ENCODE measurements at places on chromosomes 2 and 18.
A peak's percentile ranks its signal among the peaks of the same experiment; 100 is the strongest.

- no peak for DNase-seq
Observed at GRCh38 chr2:237980751-237981150, 13.9 kb downstream of the UBE2F start.

DNA sequence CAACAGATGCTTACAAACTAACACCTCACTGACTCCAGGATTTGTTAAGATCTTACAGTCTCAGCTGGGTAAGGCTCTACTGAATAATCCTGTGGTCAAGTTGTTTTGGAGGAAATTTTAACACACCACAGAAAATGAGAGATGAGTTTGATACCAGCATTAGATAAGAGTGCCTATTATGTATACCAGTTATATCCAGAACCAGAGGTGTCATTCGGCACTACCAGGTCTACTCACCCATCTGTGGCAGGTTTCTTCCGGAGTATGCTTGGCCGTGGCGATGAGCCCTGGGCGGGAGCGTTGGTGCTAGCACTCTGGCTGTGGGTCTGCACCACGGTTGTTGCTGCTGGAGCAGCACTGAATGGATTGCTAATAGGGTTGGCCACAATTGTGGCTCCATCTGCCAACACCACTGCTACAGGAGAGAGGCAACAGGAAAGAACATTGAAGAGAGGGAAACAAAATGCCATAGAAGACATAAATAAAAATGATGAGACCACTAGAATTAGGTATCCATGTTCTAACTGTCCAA is 41.2 kb downstream of the SAP130 start:
- DNase-seq = no peak

DNA sequence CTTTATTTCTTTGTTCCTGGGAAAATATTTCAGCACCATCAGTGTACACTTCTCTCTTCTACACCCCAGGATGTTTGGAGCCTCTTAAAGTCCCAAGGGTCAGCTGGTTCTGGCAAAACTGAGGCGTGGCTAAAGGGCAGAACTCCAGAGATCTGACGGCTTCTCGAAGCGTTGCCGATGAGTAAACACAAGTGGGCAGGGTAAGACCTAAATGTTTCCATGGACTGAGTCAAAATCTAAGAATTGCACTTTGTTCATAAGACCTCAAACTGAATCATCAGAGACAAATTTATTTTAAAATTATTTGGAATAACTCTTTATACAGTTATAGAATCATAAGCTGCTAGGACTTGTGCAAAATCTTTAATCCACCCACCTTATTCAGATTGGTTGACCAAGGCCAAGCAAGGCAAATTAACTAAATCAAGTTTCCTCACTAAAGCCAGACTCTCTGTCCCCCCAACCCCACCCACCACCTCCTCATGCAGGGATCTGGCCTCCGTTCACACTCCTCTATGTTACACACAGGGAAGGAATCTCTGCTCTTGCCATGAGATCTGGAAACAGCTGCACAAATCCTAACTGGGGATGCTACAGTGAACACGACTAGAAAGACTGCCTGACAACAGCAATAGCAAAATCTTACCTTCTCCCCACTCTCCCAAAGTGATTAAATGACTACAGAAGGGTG is 342.6 kb upstream of the KLHL29 start:
- no peak for DNase-seq

GRCh38 chr2:240902615-240903041 is 3.5 kb upstream of the CROCC2 start:
- no peak for DNase-seq

GRCh38 chr2:96113951-96114350 is 2.4 kb downstream of the ADRA2B start:
- DNase-seq = no peak

DNA sequence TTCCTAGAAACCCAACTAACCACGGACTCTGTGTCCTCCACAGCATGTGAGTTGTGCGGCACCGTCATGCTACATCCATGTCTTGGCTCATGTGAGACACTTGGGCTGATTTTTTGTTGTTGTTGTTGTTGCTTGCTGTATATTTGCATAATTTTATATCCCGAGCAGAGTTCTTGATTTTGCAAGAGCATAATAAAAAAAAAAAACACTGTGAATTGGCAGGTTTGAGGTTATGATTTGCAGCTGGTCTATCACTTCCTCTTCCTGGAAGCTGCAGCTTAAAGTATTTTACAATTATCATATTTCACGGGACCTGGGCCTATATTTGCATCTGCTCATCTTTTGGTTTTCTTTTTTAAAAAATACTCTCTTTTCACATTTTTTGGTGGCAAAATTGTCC is 142.3 kb upstream of the NRP2 start:
- DNase-seq = no peak

DNA sequence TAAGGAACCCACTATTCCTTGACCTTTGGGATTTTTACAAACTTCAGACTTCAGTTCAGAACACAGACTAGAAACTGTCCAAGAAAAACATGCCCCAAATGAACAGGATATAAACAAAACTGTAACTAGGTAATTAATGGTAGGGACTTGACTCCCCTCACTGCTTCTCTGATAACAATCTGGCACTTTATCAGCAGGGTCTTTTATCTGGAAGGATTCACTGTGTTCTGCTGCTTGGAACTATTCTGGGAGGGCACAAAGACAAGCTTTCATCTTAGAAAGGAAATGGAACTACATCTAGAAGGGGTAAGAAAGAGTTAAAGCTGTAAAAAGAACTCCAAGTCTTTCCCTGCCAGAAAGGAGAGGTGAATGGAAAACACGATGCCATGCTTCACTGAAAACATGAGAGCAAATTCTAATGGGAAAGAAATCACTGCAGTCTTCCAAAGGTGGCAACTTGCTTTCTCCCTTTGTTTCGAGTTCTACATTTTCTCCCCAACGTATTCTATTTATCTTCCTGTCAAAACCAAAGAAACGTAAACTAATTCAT is 181.2 kb downstream of the THADA start:
- no peak for DNase-seq

- DNase-seq = no peak
Observed at GRCh38 chr2:127029350-127030051, 77.5 kb downstream of the BIN1 start.

DNA sequence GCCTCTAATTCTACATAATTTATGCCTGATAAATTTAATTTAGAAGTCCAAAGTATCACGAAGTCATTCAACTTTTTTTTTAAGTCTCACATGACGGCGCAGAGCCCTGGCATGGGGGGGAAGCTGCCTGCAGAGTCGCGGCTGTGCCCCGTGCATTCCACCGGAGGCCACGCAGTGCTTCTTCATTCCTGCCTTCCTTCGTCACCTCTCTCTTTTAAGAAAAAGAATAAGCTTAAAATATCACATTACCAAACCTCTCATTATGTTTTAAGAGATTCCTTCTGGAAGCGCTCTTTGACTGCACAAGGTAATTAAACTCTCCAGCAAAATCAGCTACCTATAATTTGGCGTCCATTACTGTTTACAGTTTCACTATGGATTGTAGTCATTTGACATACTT is 20.3 kb upstream of the KIDINS220 start:
- no peak for DNase-seq

- no peak for DNase-seq
Observed at GRCh38 chr2:180143633-180144337, 136.7 kb upstream of the CWC22 start.

- DNase-seq = peak; percentile 1
Observed at GRCh38 chr18:25169701-25170100, 182.3 kb downstream of the ZNF521 start.

GRCh38 chr2:159716857-159717256 is 4.6 kb downstream of the MARCHF7 start:
- no peak for DNase-seq

GRCh38 chr2:15971351-15971750 is 31.0 kb downstream of the MYCN start:
- DNase-seq = no peak

DNA sequence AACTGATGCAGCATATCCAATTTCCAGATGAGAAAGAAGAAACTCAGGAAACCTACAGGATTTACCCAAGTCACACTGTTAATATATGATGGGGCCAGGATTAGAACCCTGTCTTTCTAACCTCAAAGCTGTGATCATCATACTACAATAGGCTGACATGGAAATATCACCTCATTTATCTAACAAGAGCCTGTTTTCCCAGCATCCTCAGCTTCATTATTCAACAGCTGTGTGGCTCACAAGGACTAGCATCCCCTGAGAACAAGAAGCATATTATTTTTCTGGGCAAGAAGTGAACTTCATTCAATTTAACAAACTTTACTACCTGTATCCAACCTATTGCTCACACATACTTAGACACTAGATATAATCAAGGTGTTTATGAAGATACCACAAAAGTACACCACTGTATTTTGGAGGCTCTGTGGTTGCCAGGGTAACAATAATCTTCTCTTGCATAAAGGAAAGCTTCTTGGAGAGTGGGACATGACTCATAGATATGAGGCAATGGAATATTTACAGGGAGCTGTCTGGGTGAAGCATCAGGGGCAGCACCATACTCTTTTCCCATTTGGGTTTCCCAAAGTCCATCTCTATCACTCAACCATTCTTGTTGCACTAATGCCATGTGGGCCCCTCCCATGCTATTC is 218.2 kb downstream of the RAD51AP2 start:
- no peak for DNase-seq

GRCh38 chr18:47184419-47185050 is 8.4 kb upstream of the IER3IP1 start:
- peak; percentile 13 for DNase-seq

DNA sequence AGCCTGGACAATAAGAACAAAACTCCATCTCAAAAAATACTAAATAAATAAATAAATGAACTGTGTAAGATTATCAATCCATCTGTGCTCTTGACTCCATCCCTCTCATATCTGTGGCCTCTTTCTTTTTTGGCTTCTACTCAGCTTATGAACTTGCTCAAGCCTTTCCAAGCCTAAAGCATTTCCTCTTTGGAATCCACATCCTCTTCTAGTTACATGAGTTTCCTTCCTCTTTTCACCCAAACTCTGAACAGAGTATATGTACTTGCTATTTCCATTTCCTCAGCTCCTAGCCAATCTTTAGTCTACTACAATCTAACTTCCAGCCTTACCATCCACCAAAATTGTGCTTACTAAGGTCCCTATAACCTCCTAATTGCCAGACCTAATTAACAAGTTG is 2.5 kb upstream of the DNAJC10 start:
- DNase-seq = no peak

DNA sequence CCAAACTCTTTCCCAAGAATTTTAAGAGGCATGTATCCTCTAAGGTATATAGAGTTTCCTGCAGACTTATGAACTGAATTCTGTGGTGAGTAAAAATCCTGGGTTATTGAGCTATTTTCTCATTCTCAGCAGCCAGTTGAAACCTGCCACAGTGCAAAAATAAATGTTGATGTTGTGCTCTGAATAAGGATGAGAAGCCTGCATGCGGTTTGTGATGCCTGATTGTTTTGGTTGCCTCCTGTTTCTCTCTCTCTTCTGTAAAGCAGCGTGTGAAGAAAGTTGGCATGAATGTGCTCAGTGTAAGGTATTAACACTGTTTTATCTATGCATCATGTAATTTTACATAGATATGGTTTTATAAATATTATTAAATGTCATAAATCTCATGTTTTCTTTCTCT is 452.6 kb downstream of the CDH2 start:
- no peak for DNase-seq

GRCh38 chr2:67320861-67321587 is 76.1 kb upstream of the ETAA1 start:
- DNase-seq = no peak

DNA sequence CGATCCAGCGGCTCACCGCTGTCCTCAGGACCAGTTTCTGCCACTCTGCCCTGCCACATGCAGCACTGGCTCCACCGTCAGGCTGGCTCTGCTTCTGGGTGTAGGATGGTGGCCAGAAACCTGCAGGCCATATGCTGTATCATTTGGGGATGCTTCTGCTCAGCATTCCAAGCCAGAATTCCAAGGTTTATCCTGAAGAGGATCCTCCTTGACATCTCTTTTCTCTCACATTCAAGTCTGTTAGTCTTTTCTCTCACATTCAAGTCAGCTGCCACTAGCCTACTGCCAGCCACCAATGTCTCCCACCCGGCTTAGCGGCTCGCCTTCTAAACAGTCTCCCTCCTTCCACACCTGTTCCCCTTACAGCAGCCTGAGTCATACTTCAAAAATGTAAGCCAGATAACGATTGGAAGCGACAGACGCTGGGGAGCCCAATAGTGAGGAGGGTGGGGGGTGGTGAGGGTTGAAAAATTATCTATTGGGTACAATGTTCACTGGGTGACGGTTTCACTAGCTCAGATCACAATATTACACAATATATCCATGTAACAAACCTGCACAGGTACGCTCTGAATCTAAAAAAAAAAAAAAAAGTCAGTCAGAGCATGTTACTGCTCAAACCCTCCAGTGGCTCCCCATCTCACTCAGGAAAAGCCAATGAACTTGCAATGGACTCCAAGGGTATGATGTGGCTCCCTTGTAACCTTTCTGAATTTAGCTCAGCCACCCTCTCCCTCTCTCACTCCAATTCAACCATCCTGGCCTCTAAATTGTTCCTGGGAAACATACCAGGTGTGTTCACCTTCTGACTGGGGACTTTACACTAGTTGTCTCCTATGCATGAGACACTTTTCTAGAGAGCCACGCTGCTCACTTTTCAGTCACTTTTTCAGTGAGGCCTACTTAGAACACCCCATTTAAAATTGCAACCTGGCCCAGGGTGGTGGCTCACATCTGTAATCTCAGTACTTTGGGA is 38.8 kb upstream of the SP3 start:
- DNase-seq = no peak

- DNase-seq = no peak
Observed at GRCh38 chr2:109450574-109451273, 163.0 kb downstream of the SEPTIN10 start.

DNA sequence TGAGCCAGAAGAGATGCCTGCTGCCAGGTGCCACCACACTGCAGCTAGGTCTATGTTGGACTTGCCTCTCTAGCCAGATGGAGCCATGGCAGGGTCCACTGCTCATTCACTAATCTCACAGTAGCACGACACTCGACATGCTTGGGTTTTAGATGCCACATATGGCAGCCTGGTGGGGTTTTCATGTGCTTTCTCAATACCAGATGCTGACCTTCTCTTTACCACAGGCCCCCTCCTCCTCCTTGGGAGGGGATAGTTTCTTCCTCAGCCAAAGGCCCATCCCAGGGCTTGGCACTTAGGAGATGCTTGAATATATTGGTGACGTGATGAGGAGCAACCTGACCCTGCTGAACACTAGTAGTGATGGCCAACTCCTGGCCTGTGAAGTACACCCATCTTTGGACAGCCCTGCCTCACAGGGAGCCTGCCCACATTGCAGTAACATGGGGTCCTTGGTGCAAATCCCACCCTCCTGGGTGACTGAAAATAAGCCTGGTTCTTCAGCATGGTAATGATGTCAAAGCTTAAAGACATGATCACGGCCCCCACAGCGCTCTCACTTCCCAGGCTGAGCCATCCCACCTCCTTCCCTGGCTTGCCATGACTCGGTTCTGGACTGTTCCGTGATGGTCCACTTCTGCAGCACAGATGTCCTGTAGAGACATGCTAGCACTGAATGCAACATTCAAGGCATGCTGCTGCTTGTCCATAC is 227.5 kb downstream of the SH3RF3 start:
- no peak for DNase-seq

DNA sequence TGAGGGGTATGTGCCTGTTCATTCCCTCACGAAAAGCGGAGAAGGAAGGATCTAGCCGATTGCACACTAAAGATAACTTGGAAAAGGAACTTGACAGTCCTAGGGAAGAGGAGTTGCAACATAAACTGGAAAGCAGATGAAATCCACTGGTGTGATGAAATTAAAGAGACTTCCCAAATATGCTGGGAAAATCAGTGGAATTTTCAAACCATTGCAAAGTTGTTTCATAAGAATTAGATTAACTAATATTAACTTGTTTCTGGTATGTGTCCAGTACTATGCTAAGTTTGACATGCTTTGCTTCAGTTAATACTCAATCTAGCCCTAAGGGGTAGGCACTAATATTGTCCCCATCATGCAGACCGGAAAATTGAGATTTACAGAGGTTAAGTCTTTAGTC is 222.7 kb downstream of the IKZF2 start:
- no peak for DNase-seq
